CD4-positive, alpha-beta T cell treated with Interleukin-1 beta for 1 hour (primary cell): ENCODE measurements at places on chromosomes 7 and 10.

DNA sequence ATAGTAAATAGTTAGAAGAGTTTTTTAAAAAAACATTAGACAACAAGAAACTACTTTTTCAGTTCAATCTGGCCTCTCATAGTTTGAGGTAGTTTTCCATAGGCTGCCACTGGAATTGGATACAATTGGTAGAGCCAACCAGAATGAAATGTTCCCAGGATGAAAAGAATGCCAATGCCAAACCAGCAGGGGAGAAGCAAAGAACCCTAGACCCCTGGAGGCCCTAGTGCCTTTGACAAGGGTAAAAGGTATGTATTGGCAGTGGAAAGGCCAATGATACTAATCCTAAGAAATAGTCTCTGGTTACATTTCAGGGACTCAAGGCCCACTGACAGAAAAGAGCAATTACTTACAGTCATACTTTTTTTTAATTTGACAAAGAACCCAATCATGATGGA, 77.4 kb upstream of the SEM1 start:
- no peak for DNase-seq

- no peak for DNase-seq
These were observed 550 bp upstream of the CREM start for GRCh38 chr10:35126062-35126529.

DNA sequence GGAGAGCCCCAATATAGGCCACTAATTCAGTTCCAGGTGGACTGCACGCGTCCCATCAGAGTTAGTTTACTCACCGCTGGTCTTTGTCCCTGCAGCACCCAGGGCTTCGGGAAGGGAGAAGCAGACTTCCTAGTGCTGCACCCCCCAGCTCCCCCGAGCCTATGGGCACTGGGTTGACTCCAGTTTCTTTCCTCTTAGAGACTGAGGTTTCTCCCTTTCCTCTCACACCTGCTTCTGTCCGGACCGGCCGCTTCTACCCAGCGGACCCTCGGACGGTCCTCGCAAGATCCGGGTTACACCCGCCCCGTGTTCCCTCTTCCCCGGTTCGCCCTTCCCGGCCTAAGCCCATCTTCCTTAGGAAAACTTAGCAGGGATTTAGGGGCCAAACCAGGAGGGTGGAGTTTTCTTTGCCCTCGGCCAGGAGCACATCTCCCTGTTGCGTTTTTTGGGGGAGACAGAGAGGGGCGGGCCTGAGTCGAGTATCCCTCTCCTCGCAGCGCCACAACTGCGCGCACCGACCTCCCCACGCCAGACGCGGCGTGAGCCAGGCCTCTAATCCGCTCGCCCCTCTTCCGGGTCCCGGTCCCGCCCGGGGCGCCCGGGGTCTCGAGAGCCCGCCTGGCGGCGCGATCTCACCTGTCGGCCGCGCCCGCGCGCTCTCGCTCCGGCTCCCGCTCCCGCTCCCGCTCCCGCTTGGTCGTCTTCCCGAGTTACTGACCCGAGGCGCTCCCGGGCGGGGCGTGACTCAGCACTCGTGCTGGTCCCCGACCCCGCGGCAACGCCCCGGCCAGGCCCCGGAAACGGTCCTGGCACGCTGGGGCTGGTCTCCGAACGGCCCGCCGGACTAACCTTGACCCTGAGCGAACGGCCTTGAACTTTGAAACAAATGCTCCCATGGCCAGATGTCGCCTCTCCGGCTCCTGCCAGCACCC, at the start of gene AIFM2:
Gene AIFM2 (minus strand): TSS at position 728 of the 932 bp plus-strand sequence. CDS start 8,741 bp downstream, outside the sequence.
- DNase-seq: peak; percentile 34

DNA sequence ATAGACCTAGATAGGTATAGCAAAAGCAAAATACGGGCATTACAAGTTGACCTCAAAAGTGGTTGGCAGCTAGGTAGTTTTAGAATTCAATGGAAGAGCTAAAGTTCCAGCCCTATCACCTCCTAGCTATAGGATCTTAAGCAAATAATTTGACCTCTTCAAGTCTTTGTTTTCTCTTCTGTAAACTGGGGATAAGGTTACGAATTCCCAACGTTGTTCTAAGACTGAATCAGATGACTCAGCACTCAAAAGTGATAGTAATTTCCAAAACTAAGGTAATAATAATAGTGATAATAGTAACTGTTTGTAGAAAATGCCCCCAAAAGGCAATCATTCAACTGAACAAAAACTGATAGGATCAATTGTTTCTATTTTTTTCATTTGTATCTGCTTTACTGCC, 445.2 kb downstream of the KCNMA1 start:
- DNase-seq: no peak
